ENCODE measurements at places on chromosomes 1 and 21.

- no peak for DNase-seq
Observed at GRCh38 chr1:64163970-64164369, 39.5 kb upstream of the UBE2U start.

DNA sequence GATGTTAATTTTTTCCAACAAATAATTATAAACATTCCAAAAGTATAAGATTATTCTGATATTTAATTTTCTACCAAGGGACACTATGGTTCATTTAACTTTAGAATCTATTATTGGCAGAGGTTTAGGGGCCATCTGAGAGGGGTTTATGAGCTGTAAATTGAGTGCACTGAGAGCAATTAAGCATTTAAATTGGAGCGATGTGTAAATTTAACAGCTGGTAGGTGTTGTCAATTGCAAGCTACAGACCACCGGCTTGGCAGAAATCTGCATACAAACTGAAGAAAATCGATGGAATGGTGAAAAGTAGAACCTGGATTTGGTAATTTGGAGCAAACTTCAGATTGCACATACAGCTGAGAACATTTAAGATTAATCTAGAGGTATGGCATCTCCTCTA lies 55.8 kb upstream of the MTF2 start:
- no peak for DNase-seq

DNA sequence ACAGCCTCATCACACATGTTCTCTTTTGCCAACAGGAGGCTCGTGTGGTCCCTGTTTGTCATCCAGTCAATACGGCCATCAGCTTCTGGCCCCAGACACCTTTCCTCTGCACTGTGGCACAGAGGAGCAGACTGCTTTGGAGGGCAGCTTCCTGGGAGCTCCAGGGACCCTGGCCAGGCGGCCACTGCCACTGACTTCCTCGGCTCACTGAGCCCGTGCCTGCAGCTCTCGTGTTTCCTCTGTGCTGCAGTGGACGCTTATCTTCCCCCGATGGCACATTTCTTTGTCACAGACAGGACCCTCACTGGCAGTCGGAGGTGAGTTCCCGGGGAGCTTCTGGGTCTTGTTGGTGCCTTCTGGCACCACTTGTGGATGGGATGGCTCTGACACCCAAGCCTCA lies 67.0 kb upstream of the DIRAS3 start:
- DNase-seq, result no peak

DNA sequence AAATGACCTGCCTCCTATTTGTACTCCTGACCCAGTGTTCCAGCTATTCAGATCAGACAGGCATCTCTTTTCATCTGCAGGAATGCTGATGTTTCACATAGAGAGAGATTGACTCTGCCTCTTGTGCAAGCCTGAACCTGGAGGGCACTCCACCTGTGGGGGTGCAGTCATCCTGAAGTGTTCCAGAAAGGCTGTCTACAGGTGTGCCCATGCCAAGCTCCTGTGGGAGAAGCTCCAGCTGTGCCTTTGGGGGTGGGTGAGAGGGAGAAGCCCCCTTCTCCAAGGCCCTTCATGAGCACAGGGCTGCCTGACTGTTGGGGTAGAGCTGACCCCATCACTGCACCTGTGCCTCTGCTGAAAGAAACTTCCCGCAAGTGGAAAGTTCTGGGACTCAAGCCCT lies 22.8 kb downstream of the IFI44 start:
- no peak for DNase-seq

GRCh38 chr1:199701726-199702125 lies 325.8 kb upstream of the NR5A2 start:
- DNase-seq, result no peak

DNA sequence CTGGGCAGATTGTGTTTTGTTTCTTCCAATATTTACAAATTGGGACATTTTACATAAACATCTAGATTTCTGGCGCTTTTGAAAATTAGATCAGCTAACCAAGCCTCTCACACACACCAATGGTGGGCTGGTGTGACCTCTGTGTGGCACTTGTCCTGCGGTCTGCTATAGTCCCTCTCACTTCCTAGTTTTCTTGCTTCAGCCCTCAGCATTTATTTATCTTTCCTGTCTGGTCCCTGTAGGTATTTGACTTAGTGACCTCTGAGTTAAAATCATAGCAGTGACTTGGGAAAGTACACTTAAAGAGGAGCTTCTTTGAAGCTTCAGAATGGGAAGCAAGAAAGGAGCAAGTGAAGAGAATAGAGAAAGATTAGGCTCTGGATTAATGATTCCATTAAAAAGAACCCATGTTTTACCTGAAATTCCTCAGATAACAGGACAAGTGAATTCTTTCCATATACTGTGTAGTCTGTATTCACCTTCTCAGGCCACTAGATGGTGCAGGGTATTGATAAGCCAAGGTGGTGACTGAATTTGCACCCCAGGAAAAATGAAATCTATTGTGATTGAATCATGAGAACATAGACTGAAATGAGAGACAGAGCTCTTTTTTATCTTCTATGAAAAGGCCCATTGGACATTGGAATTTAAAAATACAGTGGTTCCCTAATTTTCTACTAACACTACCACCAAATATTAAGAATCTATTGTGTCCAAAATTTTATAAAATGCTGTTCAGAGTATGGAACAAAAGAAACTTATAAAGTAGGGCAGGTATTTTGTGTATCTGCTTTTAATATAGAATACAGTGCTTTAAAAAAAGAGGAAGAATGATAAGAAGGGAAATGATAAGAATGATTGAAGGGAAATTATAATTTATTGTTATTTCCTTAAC lies 7.1 kb upstream of the DIPK1A start:
- DNase-seq, result no peak
